CD4-positive, alpha-beta T cell treated with Interleukin-17A for 1 hour (primary cell): ENCODE measurements at places on chromosomes 4 and X.

- DNase-seq: no peak
Observed at GRCh38 chr4:6013564-6013963, 4.7 kb downstream of the C4orf50 start.

- no peak for DNase-seq
Observed at GRCh38 chr4:110442788-110443187, 33.2 kb upstream of the ENPEP start.

GRCh38 chrX:132367314-132367713, 121.5 kb downstream of the MBNL3 start:
- no peak for DNase-seq

GRCh38 chr4:41346306-41347061, 89.8 kb downstream of the UCHL1 start:
- DNase-seq: no peak

GRCh38 chrX:43682726-43683125, 26.6 kb downstream of the MAOA start:
- no peak for DNase-seq

- DNase-seq: no peak
Observed at GRCh38 chr4:6343939-6344408, 74.3 kb downstream of the WFS1 start.

- DNase-seq: no peak
Observed at GRCh38 chrX:124665621-124666400, 319.4 kb downstream of the SH2D1A start.

DNA sequence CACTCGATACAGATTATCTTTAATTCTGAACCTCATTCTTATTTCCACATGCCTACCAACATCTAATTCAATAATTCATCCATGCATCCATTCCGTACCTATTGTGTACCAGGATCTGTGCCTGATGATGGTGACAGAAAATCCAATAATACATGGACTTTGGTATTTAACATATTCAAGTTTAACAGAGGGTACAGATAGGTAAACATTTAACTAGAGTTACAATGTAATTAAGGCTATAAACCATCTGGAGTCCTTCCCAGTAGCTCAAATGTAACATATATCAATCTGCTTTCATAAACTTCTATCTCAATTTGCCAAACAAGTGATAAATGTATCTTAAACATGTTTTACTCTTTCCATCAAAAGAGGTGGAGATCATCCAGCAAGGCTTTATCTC, 561.5 kb upstream of the FTHL17 start:
- no peak for DNase-seq

DNA sequence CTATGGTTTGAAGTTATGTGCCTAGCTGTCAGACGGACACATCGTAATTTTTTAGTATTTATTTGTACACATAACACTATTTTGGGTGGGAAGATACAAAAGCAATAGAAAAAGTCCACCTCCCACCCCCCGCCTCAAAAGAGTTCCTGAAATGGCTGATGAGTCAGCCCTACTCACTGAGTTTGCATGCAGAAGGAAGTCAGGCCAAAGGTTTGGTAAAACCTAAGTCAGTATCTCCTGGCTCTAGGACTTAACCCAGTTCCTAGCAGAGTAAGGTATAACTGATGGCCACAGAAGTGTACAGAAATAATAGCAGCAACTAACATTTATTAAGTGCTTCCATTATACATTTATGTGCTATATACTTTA, 2.9 kb upstream of the KLHL2 start:
- no peak for DNase-seq

GRCh38 chr4:138392751-138393308, 150.7 kb upstream of the SLC7A11 start:
- DNase-seq: no peak

DNA sequence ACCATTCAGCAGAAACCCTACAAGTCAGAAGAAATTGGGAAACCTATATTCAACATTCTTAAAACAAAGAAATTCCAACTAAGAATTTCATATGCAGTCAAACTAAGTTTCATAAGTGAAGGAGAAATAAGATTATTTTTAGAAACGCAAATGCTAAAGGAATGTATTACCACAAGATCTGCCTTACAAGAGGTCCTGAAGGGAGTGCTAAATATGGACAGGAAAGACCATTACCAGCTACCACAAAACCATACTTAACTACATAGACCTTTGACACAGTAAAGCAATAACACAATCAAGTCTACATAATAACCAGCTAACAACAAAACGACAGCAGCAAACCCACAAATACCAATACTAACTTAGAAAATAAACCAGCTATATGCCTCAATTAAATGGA, 169.3 kb upstream of the FGF16 start:
- no peak for DNase-seq
